ENCODE measurements at places on chromosomes 11 and 22. TPM values are rescaled to one million over a fixed set of nuclear protein-coding genes. Genes with fewer than 3 reads are reported as not detected.

HSPB2 gene
- not detected for total RNA-seq

APOA1 gene
- total RNA-seq, result 2,058 TPM

PHLDB1 gene
- total RNA-seq, result 113 TPM

- H3K27me3 ChIP-seq, result peaks cover 4% of the 10 kb centered on the region
- no peak overlapping the region for H3K27ac ChIP-seq
- no peak overlapping the region for H3K4me3 ChIP-seq
- no peaks in the 10 kb centered on the region for H3K36me3 ChIP-seq
- H3K4me1 ChIP-seq, result no peaks in the 10 kb centered on the region
- no peak for DNase-seq
Observed at GRCh38 chr22:37284805-37285355, 2.6 kb downstream of the CYTH4 start.

DNA sequence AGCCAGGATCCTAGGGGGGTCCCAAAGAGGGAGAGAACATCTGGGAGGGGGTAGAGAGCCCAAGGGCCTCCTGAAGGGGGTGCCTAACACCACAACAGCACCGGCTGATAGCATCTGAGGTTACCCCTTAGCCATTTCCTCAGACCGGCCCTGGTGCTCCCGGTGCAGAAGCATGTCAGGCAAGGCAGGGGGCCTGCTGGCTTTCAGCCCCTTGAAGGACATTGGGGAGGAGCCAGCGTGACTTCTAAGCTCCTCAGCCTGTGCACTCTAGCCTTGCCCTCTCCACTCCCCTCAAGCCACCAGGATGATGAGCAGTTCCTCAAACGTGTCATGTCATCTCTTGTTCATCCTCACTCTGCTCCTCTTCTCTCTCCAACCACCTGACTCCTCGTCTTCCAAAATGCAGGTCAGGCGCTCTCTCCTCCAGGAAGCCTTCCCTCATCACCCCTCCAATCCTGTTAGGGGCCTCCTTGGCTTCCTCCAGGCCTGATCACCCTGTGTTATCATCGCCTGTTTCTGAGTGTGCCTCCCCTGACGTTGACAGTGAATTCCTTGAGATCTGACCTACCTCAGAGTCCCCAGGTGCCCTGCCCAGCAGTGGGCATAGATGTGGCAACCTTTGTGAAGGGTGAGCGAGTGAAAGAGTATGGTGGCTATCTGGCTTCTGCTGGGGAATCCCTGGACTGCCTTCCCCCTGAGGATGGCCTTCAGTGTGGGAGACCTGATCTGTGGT is 6.1 kb downstream of the P2RY2 start:
- H3K4me1 ChIP-seq, result no peaks in the 10 kb centered on the region
- DNase-seq, result no peak
- no peaks in the 10 kb centered on the region for H3K27me3 ChIP-seq
- H3K36me3 ChIP-seq, result no peaks in the 10 kb centered on the region
- H3K27ac ChIP-seq, result no peak overlapping the region
- H3K4me3 ChIP-seq, result no peak overlapping the region

- H3K27ac ChIP-seq, result no peak overlapping the region
- no peaks in the 10 kb centered on the region for H3K27me3 ChIP-seq
- DNase-seq, result no peak
- no peaks in the 10 kb centered on the region for H3K4me1 ChIP-seq
Observed at GRCh38 chr11:115409116-115409670, 95.0 kb downstream of the CADM1 start.

DNA sequence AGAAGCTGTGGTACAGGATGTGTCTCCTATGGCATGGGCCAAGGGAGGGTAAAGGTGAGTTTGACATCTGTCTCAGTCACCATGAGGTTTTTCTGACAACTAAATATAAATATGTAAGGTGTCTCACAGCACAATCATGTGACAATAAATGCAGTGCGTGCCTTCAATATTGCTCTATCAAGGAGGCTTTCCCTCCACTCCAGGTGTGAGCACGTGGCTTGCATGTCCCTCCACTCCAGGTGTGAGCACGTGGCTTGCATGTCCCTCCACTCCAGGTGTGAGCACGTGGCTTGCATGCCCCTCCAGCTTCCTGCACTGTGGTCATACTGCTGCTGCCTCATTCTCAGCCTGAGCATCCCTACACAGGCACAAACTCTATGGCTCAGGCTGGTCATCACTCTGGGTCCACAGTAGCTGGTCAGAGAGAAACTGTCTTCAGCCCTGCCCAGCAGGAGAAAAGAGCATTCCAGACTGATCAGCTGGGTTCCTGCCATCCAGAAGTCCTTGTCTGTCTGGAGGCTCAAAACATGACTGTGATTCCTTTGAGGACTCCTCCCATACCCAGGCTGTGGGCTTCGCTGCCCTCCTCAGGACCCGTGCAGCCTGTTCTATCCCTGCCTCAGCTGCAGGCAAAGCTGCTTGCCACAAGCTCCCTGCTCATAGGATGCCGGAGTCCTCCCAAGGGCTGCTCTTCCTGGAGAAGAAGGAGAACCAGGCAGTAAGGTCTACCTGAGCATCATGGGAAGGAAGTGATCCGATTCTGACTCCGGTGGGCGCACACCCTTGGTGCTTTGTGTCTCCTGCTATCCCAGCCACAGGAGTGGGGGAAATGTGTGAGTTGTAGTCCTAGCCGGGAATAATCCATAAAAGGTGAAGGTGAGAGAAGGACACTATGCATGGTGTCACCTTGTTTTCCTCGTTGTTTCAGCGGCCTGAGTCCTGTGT is 33.4 kb upstream of the VPREB1 start:
- no peaks in the 10 kb centered on the region for H3K36me3 ChIP-seq
- peaks cover 3% of the 10 kb centered on the region for H3K27me3 ChIP-seq
- H3K27ac ChIP-seq, result no peak overlapping the region
- no peaks in the 10 kb centered on the region for H3K4me1 ChIP-seq
- DNase-seq, result no peak

DNA sequence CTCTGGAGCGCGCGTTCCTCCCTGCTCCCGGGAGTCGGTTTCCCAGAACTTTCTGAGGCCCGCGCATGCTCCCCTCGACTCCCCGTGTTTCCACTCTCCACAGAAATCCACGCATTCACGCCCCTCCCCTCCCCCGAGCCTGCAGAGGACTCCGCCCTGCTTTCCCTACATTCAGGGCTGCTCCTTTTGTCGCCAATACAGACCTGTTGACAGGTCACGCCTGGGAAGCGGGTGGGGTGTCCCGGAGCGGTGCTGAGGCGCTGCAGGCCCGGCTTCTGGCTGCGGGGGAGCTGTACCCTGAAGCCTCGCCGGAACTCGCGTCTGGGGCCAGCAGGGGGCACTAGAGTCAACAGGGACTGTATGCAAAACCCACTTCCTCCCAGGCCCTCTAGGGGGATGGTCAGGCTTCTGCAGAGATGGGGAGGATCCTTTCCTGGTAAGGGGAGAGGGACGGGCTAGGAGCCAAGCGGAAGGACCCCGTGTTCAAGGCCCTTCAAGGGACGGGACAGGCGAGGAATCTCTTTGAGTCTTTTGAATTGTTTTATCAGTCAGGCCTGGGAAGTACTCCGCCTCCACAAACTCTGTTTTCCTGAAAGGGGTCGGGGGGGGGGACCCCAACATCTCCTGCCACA is at the start of gene PRAME:
Gene PRAME (minus strand): TSS at position 294 of the 632 bp plus-strand sequence. CDS start 2,433 bp downstream, outside the sequence.
- DNase-seq, result no peak
- no peak within 1 kb of the TSS for H3K27ac ChIP-seq
- no peaks in the 10 kb centered on the region for H3K27me3 ChIP-seq
- H3K4me3 ChIP-seq, result no peak within 1 kb of the TSS
